ENCODE measurements at places on chromosomes 5 and 9.
A peak's percentile ranks its signal among the peaks of the same experiment; 100 is the strongest.

- DNase-seq, result no peak
Measured at GRCh38 chr9:34518110-34518616, 4.6 kb downstream of the ENHO start.

GRCh38 chr9:76987594-76988200, 31.8 kb upstream of the FOXB2 start:
- DNase-seq, result peak; percentile 36

DNA sequence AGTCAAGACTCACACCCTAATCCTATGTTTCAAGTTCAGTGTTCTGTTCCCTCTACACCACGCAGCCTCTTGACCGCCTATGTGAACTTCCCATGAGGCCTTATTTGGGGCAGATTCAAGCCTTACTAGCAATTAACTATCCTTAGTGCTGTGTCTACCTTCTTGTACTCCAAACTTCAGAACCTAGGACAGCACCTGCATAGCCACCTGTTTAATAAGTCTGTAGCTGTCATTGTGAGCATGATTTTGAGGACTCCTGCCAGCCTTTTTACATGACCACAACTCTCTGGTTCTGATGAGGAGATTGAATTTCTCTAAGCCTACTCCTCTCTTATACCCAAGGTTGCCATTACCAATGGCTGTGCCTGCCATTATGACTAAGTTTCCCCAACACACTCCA, 50.8 kb upstream of the PCSK1 start:
- no peak for DNase-seq

GRCh38 chr5:1466631-1467265, 21.5 kb upstream of the SLC6A3 start:
- DNase-seq, result no peak

DNA sequence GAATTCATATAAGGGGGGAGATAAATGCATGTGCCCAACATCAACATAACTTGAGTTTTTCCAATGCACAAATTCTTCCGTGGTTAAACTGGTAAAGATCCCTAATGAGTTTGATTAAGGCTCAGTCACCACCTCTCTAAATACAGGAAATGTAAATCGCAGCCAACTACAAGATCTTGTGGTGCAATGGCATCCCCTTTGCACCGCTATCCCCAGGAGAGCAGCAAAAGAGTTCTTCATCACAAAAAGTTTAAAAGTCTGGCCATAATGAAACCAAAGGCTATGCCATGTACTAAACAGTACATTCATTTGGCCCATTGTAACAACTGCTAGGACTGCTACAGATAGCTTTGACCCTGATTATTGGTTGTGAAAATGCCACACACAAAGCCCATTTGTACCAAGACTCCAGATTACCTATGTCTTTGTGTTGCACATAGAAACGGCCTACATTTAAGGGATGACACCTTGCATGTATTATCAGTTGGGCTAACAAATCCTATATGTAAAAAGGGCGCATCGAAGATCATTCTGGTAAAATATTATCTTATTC, 44.5 kb downstream of the ZNF608 start:
- no peak for DNase-seq

DNA sequence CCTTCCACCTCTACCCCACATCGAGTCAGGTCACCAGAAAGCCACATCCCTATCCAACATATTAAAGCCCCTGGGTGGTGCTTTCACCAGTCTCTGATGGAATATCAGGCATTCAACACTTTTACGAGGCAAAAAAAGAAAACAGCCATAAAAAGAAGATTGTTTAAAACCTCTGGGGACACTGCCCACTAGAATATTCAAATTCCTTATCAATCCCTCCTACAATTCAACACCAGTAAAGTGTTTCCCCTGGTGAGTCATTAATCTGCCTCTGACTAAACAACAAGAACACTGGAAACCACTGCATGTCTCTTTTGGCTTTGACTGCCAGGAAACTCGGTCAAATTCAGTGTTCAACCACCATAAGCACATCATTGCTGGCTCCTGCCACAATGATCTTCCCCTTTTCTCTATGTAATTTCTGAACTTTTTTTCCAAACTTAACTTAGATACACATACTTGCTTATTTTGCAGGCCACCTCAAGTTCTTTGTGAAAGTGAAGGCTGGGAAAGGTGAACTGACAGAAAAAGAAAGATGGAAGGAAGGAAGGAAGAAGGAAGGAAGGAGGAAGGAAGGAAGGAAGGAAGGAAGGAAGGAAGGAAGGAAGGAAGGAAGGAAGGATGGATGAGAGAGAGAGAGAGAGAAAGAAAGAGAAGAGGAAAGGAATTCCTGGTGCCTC, 105.3 kb downstream of the PAX5 start:
- DNase-seq, result no peak

GRCh38 chr5:145562931-145563330, 272.2 kb downstream of the PRELID2 start:
- no peak for DNase-seq

DNA sequence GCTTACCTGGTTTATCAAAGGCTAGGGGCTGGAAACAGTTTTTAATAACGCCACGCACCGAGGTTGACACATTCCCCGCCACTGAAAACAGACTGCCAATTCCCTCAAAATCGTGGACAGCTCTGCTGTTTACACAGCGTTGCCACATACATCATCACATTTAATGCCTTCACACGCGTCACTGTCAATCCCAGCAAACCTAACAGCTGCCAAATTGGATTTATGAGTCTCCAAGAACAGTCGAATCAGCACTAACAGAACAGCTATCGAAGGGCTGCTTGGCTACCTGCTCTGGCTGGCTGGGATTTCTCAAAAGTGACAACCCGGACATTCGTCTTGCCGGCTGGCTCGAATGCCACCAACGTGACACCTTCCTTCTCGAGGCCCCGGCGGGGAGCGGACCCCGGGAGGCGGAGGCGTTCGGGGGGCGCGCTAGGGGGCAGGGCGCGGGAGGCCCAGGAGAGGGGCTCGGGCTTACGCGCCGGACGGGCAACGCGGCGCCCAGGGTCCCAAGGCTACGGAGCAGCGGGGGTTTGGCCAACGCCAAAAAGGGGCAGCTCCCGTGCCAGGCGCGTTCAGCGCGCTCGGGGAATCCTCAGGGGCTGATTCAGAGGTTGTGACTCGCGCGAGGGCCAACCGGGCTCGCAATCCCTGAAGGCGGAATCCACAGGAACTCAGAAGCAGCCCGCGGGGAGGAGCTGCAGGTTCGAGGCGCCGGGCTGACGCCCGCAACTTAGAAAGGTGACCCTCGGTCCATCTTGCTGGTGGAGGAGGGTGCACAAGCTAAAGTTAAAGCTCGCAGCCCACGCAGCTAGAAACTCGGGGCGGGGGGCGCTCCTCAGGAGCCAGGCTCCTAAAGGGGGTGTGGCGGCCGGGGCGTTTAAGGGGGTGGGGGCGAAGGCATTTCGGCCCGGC, 1.2 kb downstream of the CDC14B start:
- no peak for DNase-seq

DNA sequence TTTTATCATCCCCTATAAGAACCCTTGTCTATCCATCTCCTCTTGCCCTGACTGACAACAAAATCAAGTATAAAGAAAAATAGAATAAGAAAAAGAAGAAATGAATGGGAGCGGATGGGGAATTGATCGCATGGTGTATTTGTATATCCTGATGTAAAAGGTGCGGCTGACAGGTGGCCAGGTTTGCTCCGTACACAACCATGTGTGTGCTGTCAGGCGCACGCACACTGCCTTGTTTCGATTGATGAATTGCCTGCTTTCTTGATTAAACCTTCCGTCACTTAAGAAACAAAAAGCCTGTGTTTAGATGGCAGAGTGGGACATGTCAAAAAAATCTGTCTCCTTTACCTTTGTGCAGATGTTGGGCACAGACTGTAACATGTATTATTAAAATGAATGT, 102.6 kb downstream of the MVB12B start:
- no peak for DNase-seq

- DNase-seq, result no peak
Measured at GRCh38 chr9:18362901-18363685, 110.9 kb upstream of the ADAMTSL1 start.

- DNase-seq, result no peak
Measured at GRCh38 chr5:140570058-140570457, 5.4 kb downstream of the SLC35A4 start.

GRCh38 chr5:58149746-58150145, 310.1 kb downstream of the PLK2 start:
- DNase-seq, result no peak

GRCh38 chr9:15843316-15843715, 290.5 kb downstream of the CCDC171 start:
- DNase-seq, result no peak

- no peak for DNase-seq
Measured at GRCh38 chr5:163504079-163504931, 1.1 kb upstream of the MAT2B start.

- DNase-seq, result no peak
Measured at GRCh38 chr9:131845305-131846298, 105.7 kb upstream of the RAPGEF1 start.

DNA sequence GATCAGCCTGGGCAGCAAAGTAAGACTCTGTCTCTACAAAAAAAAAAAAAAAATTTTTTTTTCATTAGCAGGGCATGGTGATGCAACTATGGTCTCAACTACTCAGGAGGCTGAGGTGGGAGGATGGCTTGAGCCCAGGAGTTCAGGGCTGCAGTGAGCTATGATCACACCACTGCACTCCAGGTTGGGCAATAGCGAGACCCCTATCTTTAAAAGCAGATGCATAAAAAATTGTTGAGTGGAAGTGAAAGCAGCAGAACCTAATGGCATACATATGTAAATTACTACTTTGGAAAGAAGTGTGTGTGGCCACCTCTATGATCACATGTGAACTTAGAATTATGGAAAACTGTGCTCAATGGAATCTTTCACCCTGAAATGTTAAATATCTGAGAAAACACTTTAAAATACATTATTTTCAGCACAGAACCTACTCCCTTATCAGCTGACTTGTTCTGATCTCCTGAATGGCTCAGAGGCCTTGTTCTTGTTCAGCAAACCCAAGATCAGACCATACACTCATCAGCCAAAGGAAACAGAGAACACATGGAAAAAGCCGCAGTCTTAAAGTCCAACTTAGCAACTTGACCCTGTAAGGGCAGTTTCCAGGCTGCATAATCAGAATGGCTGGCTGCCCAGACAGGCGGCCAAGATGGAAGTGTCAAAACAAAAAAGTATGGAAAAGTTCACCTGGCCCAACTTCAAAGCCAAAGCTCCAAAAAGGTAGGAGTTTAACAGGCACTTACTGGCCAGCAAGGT, 56.5 kb downstream of the SIL1 start:
- DNase-seq, result no peak

DNA sequence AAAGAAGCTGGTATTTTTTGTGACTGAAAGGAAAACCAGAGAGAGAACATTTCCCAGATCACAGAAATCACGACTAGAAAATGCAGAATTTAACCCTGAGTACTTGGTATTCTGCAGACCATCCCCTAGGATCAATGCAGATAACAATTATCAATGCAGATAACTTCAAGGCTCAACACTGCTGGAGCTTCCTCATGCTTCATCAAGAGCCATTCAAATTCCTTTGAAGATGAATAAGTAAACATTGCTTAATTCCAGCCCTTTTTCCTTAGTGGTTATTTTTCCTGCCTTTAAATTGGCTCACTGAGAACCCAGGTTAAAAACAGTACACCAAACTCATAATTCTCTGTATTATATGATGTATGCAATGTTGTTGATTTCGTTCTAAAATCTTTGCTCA, 370.1 kb upstream of the TLE4 start:
- no peak for DNase-seq

DNA sequence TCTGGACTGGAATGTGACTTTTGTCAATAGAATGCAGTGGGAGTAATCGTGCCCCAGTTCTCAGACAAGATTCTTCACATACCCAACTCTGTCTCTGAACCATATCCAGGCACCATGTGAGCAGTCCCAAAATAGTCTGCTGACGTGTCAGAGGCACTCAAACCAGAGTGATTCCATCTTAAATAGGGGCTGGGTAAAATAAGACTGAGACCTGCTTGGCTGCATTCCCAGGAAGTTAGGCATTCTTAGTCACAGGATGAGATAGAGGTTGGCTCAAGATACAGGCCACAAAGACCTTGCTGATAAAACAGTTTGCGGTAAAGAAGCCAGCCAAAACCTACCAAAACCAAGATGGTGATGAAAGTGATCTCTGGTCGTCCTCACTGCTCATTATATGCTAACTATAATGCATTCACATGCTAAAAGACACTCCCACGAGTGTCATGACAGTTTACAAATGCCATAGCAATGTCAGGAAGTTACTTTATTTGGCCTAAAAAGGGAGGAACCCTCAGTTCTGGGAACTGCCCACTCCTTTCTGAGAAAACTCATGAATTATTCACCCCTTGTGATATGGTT, 16.9 kb upstream of the PLCXD3 start:
- DNase-seq, result no peak

- DNase-seq, result no peak
Measured at GRCh38 chr5:176466245-176466871, 18.2 kb downstream of the FAF2 start.

GRCh38 chr9:21695874-21696341, 106.5 kb upstream of the MTAP start:
- no peak for DNase-seq

GRCh38 chr9:129218272-129218625, 40.2 kb upstream of the IER5L start:
- DNase-seq, result no peak

GRCh38 chr9:18493451-18493993, 19.6 kb downstream of the ADAMTSL1 start:
- no peak for DNase-seq

DNA sequence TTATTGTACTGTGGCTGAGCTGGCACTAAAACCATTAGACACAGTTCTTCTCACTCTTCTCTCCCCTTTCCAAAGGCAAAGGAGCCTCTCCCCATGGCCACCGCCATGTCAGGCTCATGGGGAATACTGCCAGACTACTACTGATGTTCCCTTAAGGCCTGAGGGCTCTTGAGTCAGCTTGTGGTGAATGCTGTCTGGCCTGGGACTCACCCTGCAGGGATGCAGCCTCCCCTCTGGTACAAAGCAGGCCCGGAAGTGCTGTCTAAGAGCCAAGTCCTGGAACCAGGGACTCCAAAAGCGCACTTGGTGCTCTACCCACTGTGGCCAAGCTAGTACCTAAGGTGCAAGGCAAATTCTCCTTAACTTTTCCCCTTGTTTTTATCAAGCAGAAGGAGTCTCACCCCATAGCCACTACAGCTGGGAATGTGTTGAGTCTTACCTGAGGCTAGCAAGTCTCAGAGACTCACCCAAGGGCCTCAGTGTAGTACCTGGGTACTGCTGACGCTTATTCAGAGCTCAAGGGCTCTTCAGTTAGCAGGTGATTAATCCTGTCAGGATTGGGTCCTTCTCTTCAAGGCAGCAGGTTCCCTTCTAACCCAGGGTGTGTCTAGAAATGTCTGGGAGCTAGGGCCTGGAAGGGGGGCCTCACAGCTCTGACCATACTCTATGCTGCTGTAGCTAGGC, 33.2 kb upstream of the C5orf46 start:
- DNase-seq, result no peak

- no peak for DNase-seq
Measured at GRCh38 chr5:94422812-94423211, 195.6 kb downstream of the KIAA0825 start.

- DNase-seq, result no peak
Measured at GRCh38 chr9:78707481-78707991, 410.6 kb downstream of the PSAT1 start.

- no peak for DNase-seq
Measured at GRCh38 chr5:136208916-136209315, 16.0 kb upstream of the SMIM32 start.

- DNase-seq, result no peak
Measured at GRCh38 chr5:9927106-9927505, 297.0 kb upstream of the TAS2R1 start.

- no peak for DNase-seq
Measured at GRCh38 chr9:32413424-32413823, 29.0 kb downstream of the ACO1 start.

GRCh38 chr9:94443032-94443722, 111.7 kb upstream of the PCAT7 start:
- no peak for DNase-seq

Measured in NCI-H1930 (cell line).